CD8-positive, alpha-beta memory T cell (primary cell): ENCODE measurements at places on chromosomes 7 and 10.

DNA sequence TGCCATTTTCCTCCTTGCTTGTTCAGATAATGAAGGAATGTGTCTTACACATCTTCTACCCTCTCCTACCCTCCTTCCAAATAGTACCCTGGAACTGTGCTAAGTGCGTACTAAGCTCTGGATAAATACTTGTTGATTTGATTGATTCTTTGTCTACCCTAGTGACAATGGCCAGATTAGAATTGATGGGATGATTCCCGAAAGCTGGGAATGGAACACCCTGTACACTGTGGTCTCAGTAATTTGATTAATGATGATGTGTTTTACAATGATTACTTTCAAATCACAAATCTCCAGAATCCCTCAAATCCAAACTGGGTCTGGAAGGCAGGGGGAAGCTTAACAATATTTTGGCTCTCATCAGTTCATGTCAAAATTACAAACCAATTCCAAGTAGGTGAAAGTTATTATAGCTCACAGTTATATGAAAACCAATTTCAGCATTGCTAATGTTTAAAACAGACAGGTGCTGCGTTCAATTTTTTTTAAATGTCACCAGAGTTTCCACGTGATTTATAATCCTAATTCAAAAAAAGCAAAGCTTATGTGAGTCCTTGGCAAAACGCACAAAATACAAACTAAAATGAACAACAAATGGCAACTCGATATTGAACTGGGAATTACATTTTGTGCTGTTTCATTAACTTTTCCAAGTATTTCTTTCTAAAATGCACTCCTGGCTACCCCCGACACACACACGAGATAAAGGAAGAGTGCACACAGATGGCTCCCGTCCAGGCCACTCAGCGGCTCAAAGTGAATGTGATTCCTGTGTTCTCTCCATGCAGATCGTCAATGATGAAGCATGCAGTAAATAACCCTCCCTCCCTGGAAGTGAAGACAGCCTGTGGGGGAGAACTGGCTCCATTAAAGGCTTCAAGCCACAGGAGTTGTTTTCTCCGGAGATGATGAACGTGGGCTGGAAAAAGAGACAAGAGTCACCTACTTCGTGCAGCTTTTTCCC is 21.7 kb upstream of the ADRB1 start:
- no peak for DNase-seq

- no peak for DNase-seq
Observed at GRCh38 chr7:74365322-74366022, 76.3 kb downstream of the CLIP2 start.

GRCh38 chr7:52936750-52937149 is 98.7 kb upstream of the POM121L12 start:
- no peak for DNase-seq

- DNase-seq, result no peak
Observed at GRCh38 chr10:113127901-113128283, 177.8 kb downstream of the TCF7L2 start.

- no peak for DNase-seq
Observed at GRCh38 chr10:70277396-70278030, 6.3 kb downstream of the NPFFR1 start.

DNA sequence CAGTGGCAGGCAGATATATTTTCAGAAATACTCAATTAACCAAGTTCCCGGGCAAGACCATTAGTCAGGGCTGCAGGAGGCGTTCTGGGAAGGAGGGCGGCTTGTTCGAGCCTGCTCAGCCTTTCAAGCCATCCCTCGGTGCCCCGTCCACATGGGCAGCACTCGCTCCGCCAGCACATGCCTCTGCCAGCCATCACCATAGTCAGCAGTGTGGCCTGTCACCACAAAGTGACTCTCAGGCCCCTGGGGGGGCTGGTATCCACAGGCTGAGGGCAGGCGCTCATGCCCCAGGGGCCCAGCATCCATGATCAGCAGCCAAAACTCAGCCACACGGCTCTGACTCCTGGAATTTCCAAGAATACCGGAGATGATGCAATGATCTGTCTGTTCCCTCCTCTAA is 81.9 kb downstream of the CHST15 start:
- no peak for DNase-seq
